CD4-positive, alpha-beta T cell (primary cell): ENCODE measurements at places on chromosomes 12 and 14. TPM values are rescaled to one million over a fixed set of nuclear protein-coding genes. Genes with fewer than 3 reads are reported as not detected.
A peak's percentile ranks its signal among the peaks of the same experiment; 100 is the strongest.

GRCh38 chr14:88947646-88948598, 123.5 kb downstream of the TTC8 start:
- no peak for DNase-seq
- H3K27ac ChIP-seq = no peak overlapping the region
- no peak overlapping the region for H3K4me3 ChIP-seq
- H3K4me1 ChIP-seq = no peaks in the 10 kb centered on the region
- peaks cover 5% of the 10 kb centered on the region for H3K27me3 ChIP-seq
- no peaks in the 10 kb centered on the region for H3K36me3 ChIP-seq

CDH24 gene
- 3.7 TPM for total RNA-seq

- no peaks in the 10 kb centered on the region for H3K27me3 ChIP-seq
- H3K27ac ChIP-seq = no peak overlapping the region
- no peaks in the 10 kb centered on the region for H3K4me1 ChIP-seq
These were observed 15.0 kb upstream of the KCNMB4 start for GRCh38 chr12:70351076-70351475.

DNA sequence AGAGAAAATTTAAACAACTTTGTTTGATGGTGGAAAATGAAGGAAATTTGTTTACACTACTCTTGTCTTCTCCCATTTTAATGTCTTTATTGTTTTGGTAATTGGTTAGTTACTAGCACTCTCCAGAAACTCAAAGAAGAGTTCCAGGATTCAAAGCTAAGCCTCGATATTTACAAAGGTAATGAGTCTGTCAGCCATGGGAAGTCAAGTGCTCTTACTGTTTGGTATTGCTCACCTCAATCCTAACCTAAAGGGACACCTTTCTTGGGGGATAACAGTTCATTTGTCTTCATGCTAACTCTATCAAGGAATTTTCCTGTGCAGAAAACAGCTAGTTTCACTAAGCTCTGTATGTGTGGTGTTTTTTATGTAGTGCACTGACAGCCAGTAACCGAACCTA, 222.9 kb upstream of the LMO3 start:
- H3K4me3 ChIP-seq = no peak overlapping the region
- H3K27ac ChIP-seq = no peak overlapping the region
- H3K4me1 ChIP-seq = no peaks in the 10 kb centered on the region

GRCh38 chr14:104277416-104278213, 139.2 kb downstream of the KIF26A start:
- no peaks in the 10 kb centered on the region for H3K4me1 ChIP-seq
- H3K27ac ChIP-seq = no peak overlapping the region
- DNase-seq = no peak
- H3K36me3 ChIP-seq = no peaks in the 10 kb centered on the region

DNA sequence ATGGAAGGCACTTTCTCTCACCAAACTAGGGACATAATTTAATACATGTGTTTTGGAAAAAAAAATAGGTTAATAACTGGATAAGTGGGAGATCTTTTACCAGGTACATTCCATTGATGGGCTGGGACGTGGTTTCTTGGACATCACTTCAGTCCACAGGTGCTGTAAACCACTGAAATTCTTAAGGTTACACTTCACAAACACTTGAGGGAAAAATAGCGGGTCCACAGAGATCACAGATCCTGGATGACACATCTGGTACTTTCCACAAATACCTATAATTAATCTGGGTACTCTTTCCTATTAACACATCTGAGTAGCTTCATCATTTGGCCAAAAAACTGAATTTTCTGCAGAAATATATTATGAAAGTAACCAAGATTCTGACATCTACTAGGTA, 85.0 kb downstream of the POLR3B start:
- H3K4me1 ChIP-seq = no peaks in the 10 kb centered on the region
- no peaks in the 10 kb centered on the region for H3K27me3 ChIP-seq
- no peak overlapping the region for H3K27ac ChIP-seq
- peaks cover 36% of the 10 kb centered on the region for H3K36me3 ChIP-seq

DNA sequence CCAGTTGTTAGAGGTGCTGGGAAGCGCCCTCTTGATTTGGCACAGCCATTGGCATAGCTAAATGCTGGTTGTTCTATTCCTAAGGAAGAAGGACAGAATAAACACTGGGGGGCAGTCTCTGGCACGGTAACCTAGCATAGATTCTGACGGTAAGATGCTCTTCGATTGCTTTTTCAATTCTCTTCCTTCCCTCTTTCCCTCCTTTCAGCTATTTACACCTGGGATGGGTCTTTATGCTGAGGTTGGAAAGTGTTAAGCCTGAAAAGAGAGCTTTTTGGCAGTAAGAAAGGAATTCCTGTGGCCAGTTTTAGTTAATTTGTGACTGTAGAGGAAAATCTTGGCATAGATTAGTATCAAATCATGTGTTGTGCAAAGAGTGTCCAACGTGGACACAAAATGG, 162.8 kb downstream of the SNAPC1 start:
- no peak overlapping the region for H3K4me3 ChIP-seq
- no peak overlapping the region for H3K27ac ChIP-seq
- no peaks in the 10 kb centered on the region for H3K36me3 ChIP-seq
- H3K27me3 ChIP-seq = peaks cover 9% of the 10 kb centered on the region
- H3K4me1 ChIP-seq = no peaks in the 10 kb centered on the region
- DNase-seq = peak; percentile 20

- no peak for DNase-seq
- H3K4me1 ChIP-seq = no peaks in the 10 kb centered on the region
- H3K27me3 ChIP-seq = no peaks in the 10 kb centered on the region
- H3K27ac ChIP-seq = no peak overlapping the region
- H3K4me3 ChIP-seq = no peak overlapping the region
These were observed 16.7 kb downstream of the OSBPL8 start for GRCh38 chr12:76542908-76543307.

- no peak overlapping the region for H3K4me3 ChIP-seq
- no peak overlapping the region for H3K27ac ChIP-seq
- no peaks in the 10 kb centered on the region for H3K4me1 ChIP-seq
- no peaks in the 10 kb centered on the region for H3K27me3 ChIP-seq
These were observed 27.4 kb downstream of the ABCD4 start for GRCh38 chr14:74275241-74275841.

FGF23 gene
- not detected for total RNA-seq

SYNDIG1L gene
- not detected for total RNA-seq

DNA sequence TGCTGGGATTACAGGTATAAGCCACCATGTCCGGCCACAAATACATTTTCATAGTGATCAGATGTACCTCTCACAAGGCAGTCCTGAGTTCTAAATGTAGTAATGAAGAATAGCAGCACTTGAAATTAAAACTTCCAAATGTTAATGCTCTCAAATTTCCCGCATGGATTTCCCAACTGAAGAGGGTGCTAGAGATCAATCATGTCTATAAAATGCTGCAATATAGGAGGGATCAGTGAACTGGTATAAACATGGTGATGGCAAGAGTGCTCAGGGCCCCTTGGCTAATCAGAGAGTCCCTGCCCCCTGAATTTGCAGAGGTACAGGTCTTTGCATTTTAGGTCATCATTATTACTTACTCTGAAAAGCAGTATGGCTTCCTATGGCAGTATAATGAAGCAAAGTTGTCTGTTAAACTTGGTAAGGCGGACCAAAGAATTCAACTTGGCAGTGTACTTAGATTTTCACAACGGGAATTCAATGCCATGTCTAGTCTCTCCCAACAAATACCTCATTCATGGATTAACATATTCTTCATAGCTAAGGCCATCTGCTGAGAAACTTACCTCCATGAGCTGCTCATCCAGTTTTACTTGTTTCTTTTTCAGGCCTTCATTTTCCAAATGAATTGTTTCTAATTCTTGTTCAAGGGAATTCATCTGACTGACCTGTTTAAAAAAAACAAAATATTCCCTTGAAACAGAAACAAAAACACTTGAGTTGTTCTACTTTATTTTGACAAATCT, 67.0 kb upstream of the SAV1 start:
- H3K27ac ChIP-seq = no peak overlapping the region
- DNase-seq = no peak
- H3K4me3 ChIP-seq = no peak overlapping the region
- H3K4me1 ChIP-seq = no peaks in the 10 kb centered on the region
- H3K27me3 ChIP-seq = no peaks in the 10 kb centered on the region
